ENCODE measurements at places on chromosomes 12 and 14. TPM values are rescaled to one million over a fixed set of nuclear protein-coding genes. Genes with fewer than 3 reads are reported as not detected.
A peak's percentile ranks its signal among the peaks of the same experiment; 100 is the strongest.

DNA sequence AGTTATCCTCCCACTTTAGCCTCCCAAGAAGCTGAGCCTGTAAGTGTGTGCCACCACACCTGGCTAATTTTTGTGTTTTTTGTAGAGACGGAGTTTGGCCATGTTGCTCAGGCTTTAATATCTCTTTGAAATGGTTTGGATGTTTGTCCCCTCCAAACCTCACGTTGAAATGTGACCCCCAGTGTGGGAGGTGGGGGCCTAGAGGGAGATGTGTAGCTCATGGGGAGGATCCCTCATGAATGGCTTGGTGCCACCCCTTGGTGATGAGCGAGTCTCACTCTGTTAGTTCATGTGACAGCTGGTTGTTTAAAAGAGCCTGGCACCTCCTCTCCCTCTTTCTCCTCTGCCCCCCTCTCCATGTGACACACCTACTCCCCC lies 23.6 kb upstream of the TTC7B start:
- DNase-seq: no peak

GRCh38 chr12:100375038-100375735 lies 18.3 kb downstream of the SLC17A8 start:
- peak; percentile 4 for DNase-seq

DNA sequence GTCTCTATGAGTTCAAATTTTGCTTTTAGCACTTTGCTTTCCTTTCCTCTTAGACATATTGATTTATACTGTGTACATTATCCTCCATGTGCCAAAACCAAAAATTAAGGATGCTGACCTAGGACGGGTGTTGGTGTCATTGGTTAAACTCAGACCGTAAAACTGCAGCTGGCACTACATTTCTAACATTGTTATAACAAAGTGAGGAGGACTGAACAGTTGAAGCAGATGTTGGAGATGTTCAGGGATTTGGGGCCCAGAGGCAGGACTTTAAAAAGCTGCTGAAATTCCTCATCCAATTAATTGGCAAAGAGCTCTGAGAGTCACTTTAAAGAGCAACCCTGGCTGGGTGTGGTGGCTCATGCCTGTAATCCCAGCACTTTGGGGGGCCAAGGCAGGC lies 72.4 kb downstream of the TMTC1 start:
- DNase-seq: no peak

DNA sequence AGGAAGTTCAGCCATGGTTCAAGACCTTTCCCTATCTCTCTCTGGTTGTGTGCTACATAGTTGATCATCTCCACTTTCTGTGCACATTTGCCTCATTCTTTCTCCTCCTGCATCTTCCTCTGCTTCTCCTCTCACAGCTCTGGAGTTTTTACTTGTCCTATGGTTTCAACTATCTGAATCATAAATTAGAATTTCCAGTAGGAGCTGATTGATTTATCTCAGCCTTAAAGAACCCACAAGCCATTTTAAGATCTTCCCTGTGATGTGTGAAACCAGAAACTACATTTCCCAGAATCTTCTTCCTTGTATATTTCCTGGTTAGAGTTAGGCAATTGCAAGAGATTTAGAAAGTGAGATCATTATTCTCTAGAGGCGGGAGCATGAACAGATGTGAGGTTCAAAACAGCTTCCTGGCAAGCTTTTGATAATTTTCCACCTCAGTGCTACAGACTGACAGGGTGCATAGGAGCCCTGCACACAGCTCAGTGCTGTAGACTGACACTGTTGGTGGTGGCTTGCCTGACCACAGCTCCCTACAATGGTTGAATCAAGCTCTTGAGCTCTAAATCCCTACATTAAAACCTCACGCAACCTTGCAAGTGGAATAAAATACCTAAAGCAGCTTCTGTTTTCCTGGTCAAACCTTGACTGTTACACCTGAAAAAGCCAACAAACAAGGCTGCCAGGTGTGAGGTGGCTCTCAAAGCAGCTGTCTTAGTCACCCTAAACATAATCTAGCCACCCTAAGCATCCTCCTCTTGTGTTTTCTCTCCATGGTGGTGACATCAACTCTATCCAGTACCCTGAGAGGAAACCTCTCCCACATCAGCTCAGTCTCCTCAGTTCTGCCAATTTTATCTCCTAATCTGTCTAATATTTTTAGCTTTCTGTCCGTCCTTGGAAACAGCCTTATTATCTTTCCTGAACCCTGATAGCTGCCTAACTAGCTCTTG lies 21.5 kb upstream of the IFNG start:
- DNase-seq: no peak

The TMBIM6 gene
- total RNA-seq: 244 TPM
